Gastroesophageal sphincter (tissue), 4 donors: ENCODE measurements at places on chromosomes 3 and 15.

GRCh38 chr15:84737005-84737404 is 11.4 kb upstream of the ZNF592 start:
- ATAC-seq, result no peak

- no peak for ATAC-seq
Measured at GRCh38 chr15:79349525-79349924, 38.6 kb downstream of the TMED3 start.

DNA sequence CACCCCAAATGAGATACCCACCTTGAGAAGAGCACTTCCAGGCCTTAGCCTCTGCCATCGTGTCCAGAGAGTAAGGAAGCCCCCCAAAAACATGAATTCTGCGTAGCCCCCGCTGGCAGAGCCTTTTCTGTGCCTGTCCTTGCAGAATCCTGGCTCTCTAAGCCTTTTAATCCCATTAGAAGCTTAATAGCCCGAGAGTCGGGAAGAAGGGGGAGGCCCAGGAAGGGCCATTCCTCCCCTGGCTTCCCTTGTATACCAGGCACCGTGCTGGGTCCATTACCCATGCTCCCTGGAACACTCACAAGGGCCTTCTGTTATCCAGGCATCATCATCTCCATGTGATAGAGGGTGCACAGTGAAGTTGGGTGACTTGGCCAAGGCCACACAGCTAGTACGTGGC is 7.1 kb downstream of the SPTBN5 start:
- ATAC-seq, result no peak

DNA sequence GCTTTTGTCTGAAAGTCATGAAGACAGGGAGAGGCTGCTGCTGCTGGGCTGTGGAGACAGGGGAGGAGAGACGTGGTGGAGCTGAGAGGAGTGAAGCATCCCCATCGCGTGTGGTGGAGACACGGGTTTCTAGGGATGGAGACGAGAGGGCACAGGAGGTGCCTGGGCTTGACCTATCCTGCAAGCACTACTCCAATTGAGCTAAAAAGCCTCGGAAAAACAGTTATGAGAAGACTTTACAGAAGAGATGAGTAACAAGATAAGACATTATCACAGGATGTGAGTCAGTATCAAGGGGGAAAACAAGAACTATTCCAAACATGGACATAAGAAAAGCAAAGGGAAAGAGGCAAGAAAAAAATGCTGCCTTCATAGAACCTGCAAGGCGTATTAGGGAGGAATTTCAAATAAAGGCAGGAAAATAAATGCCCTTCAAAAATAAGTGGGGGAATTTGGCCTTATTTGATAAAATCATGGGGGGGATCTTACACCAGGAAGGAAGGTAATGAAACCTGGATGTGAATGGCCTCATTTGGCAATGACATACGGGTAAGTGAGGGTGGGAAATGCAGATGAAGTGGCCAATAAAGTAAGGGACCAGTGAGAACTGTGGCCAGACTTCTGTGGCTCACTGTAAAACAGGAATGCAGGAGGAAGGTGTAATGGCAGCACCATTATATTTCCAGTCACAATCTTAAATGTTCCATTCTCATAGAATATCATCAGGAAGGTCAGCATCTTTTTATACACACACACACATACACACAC is 97.9 kb downstream of the PLD1 start:
- no peak for ATAC-seq

DNA sequence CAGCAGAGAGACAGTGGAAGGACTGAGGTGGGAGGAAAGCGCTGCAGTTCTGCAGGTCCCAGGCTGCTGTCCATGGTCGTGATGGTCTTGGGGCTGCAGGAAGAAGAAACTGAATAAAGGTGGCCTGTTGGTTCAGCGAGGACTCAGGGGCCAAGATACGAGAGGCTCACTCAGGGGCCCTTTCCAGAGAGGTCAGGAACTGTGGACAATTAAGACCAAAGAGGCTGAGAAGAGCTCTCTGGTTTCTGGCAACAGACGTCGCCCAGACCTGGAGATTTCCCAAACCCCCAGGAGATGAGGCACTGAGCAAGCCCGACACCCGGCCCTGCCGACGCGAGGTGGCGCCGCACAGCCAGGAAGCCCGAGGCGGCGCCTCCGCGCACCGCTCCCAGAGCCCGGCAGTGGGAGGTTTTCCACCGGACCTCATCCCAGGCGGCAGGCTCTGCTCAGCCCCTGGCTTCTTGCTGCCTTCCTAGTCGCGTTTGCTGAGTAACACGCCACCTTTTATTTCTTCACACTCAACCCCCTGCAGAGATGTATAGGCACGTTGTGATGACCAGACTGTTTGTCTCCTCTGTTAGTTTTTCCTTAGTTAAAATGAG is 56.4 kb upstream of the ARRDC4 start:
- ATAC-seq, result peak; percentile 90

DNA sequence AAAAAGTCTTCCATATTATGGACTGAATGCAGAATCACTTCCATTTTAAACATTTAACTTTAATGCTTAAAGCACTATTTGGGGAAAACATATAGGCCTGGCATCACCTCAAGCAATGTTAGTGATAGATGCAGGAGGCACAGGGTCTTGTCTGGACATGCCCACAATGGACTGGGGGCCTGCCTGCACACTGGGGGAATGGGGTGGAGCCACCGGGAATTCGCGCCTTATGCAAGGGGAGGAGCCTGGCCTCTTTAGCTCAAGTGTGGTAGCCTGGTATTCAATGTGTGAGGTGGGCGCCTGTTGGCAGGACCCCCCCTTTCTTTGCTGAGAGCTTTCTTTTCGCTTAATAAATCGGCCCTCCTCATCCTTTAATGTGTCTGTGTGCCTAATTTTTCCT is 29.9 kb downstream of the ACKR4 start:
- ATAC-seq, result no peak

GRCh38 chr3:156433910-156434309 is 121.0 kb downstream of the SSR3 start:
- no peak for ATAC-seq
